ENCODE measurements at places on chromosomes 5 and 9.

- no peak for DNase-seq
Measured at GRCh38 chr5:32304622-32305021, 8.1 kb downstream of the MTMR12 start.

DNA sequence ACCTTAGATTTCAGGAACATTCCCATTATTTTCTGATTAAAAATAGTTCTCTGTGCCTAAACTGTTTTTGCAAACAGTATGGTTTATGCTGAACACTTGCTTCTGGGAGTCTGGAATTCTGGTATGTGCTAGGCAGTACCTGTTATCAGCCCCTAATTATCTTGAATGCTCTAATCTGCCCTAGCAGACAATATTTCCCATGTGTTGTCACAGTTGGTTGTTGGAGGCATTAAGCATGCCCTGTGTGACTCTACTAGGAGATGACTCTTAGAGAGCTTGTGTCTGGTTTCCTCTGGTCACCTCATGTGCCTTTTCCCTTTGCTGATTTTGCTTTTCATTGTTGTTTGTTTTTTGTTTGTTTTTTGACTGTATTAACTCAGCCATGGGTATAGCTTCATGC lies 36.6 kb downstream of the UHRF2 start:
- no peak for DNase-seq

DNA sequence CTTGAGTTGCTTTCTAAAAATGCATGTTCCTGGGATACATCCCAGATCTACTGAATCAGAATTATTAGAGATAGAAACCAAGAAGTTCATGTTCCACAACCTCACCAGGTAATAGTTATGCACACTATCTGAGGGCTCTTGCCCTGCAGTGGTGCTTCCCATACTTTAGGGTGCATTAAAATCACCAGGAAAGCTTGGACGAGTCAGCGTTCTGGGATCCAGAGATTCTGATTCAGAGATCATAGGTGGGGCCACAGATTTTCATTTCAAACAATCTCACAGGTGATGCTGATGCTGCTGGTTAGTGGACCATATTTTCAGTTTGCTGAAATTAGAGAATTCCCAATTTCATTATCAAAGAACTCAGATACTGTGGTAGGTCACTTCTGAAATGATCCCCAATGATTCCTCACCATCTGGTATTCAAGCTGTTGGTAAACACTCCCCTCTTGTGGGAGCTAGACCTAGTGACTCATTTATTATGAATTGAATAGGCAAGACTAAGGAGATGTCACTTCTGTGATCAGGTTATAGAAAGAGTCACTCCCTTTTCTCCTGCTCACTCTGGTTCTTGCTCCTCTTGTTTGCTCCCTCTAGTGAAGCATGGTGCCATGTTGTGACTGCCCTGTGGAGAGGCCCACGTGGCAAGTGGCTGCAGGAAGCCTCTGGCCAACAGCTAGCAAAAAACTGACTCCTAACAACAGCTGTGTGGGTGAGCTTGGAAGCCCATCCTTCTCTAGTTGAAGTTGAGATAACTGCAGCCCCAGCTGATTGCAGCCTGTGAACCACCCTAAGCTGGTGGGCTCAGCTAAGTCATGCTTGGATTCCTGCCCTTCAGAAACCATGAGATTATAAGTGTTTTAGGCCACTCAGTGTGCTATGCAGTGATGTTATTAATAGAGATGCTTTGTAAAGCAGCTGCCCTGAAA lies 59.8 kb downstream of the SH3TC2 start:
- no peak for DNase-seq

GRCh38 chr9:2163231-2163885 lies 148.2 kb downstream of the SMARCA2 start:
- no peak for DNase-seq

DNA sequence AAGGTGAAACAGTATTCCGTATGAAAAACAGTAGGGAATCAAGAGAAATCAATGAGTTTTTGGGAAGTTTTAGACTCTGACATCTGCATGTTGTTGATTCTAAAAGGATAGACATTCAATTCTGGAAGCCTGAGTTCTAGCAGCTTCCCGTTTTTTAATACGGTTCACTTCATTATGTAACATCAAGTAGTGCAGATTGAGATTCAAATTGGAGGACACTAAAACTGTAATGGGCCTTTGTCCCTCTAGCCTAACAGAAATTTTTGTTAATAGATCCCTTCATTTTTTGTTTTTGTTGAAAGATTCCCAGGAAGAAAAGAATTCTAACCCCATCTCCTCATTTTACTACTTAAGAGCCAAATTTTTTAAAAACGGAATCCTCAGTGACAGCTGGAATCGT lies 384.6 kb downstream of the SH3GL2 start:
- DNase-seq = no peak

GRCh38 chr5:154523104-154523503 lies 45.1 kb upstream of the HAND1 start:
- DNase-seq = no peak

DNA sequence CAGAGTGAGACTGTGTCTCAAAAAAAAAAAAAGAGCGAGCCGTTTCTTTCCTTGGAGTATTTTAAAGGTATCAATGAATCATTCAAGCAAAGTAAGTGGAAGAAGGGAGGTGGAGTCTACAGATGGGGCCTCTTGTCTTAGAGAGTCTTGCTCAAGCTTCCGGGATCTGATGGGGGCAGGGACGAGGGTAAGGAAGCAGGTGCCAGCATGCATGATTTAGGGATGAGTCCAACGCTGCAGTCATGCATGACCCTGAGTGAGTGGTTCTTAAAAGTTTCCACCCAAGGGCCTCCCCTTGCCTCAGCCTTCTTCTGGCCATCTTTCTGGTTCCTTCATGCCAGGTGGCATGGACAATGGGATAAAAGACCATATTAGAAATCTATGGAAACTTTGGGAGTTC lies 79.6 kb downstream of the MYO10 start:
- no peak for DNase-seq

DNA sequence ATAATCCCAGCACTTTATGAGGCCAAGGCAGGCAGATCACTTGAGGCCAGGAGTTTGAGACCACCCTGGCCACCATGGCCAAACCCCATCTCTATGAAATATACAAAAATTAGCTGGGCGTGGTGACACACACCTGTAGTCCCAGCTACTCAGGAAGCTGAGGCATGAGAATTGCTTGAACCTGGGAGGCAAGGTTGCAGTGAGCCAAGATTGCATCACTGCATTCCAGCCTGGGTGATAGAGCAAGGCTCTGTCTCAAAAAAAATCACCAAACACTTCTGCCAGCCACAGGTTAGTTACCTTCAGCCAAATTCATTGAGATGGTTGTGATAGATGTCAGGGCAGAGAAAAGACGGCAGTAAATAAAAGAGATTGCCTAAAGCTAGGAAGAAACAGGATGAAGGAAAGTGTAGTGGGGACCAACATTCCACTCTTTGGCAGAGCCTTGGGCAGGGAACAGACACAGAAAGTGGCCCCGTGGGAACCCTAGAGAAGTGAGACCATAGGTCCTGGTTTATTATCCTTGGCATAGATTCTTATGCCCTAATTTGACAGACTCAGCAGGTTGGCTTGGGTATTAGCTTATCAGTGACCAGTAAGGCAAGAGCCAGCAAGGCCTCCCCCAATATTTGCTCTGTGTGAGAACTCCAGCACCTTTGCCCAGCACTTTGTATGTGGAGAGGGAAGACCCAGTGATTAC lies 5.5 kb upstream of the CEP120 start:
- no peak for DNase-seq
